NCI-H1930 (cell line): ENCODE measurements at places on chromosomes 1 and 21.

- DNase-seq, result no peak
Observed at GRCh38 chr1:172781513-172782140, 122.7 kb downstream of the FASLG start.

GRCh38 chr1:20141466-20141865 is 2.3 kb downstream of the PLA2G2F start:
- DNase-seq, result no peak

DNA sequence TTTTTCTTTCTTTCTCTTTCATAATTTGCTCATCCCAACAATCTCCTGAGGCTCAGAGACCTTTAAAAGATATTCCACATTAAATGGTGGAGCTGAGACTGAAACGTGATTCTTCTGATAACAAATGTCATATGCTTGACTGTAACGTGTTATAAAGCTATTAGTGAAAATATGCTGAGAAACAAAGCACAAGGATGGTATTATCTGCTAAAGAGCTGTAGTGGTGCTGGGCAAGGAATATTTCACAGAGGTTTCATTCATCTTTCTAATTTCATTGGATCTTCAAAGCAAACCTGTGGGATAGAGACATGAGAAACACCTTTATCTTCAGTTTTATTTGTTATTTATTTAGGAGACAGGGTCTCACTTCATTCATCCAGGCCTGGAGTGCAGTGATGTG is 98.1 kb upstream of the WLS start:
- no peak for DNase-seq

- no peak for DNase-seq
Observed at GRCh38 chr1:168792592-168793125, 63.7 kb upstream of the DPT start.

DNA sequence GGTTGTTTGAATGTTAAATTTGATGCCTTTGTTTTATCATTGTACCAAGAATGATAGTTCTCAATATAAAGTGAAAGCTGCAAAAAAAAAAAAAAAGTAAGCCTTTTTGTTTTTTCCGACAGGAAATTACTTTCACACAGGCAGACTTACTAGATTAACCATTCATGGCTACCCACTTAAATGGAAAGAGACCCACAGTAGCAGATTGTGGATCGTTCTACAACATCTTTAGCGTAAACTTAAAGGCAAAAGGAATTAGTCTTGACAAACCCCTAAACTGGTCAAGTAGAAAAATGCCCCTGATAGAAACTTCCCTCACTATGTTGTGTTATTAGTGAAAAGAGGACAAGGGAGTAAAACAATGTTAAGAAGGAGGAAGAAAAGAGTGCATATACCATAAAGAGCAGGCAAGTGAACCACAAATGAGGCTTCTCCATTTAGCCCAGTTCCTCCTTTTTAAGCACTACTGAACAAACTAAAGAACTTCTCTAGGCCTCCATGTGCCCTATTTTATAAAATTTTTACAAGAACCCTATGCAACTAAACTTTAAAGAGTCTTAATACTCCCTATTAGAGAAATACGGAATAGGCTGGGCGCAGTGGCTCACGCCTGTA is 1560.3 kb downstream of the MRPL39 start:
- no peak for DNase-seq

- DNase-seq, result no peak
Observed at GRCh38 chr1:234123867-234124266, 219.4 kb downstream of the SLC35F3 start.

DNA sequence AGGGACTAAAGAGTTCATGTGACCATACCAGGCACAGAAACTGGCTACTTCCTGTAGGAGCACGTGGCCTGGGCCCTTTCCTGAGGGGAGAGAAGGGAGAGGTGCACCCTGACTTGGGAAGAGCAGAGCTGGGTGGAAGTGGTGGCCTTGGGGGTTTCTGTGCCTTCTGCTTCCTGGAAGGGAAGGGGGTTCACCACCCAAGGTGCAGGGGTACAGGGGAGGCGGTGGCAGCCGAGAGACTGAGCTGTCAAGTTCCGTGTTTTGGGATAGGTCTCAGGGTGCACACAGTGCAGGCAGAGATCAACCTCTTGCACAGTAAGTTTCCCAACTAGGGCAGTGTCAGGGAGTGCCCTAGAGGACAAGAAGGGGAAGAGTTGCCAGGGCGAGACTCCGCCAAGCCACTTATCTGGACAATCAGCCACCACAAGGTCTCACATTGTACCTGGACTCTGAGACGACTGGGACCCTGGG is 10.1 kb downstream of the HECTD3 start:
- DNase-seq, result no peak

DNA sequence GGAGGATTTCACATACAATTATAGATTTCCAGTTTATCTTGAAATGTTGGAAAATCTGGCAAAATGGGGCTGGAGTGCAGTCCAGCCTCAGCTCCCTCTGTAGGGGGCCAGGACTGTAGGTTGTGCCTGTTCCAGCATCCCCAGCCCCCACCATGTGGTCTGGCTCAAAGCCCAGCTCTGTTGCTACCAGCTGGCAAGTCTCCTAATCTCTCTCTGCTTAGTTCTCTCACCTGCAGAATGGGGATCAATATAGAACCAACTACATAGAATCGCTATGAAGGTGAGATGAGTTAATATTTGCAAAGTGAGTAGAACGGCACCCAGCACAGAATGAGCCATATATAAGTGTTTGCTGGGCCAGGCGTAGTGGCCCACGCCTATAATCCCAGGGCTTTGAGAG is 50.0 kb upstream of the TARDBP start:
- DNase-seq, result no peak

- no peak for DNase-seq
Observed at GRCh38 chr1:161952607-161953172, 71.0 kb downstream of the OLFML2B start.

- DNase-seq, result no peak
Observed at GRCh38 chr21:34276711-34277425, 86.9 kb upstream of the KCNE2 start.

DNA sequence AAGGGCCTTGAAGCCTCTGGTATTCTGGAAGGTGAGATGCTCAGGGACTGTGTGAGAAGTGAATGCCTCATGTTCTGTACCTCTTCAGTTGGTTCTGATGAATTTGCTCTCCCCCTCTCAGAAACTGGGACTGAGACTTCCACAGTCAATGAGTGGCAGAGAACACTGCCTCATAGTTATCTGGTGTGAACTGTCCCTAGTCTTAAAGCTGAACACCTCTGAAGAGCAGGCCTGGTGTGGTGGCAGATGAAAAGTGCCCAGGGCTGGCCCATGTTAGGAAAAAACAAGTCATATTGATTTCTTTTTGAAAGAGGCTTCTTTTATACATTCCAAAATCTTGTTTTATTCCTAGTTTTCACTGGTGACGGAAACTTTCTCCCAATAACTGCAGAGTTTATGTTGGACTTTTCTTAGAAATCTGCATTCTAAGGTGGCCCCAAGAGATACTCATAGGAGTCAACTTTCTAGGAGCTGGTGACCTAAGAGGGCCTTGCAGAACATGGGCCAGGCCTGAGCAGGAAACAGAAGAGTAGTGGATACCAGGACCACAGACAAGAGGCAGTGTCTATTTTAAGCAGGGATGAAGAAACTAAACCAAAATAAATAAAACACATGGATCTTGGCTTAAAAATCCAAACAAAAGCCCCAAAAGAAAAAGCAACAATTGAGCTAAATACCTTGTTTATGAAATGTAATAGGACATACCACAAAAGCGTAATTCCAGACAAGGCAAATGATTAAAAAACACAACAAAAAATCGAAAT is 19.5 kb downstream of the DUSP10 start:
- no peak for DNase-seq

GRCh38 chr1:19460535-19461219 is 24.7 kb downstream of the CAPZB start:
- DNase-seq, result no peak

- DNase-seq, result no peak
Observed at GRCh38 chr21:42834726-42835191, 44.6 kb downstream of the WDR4 start.

DNA sequence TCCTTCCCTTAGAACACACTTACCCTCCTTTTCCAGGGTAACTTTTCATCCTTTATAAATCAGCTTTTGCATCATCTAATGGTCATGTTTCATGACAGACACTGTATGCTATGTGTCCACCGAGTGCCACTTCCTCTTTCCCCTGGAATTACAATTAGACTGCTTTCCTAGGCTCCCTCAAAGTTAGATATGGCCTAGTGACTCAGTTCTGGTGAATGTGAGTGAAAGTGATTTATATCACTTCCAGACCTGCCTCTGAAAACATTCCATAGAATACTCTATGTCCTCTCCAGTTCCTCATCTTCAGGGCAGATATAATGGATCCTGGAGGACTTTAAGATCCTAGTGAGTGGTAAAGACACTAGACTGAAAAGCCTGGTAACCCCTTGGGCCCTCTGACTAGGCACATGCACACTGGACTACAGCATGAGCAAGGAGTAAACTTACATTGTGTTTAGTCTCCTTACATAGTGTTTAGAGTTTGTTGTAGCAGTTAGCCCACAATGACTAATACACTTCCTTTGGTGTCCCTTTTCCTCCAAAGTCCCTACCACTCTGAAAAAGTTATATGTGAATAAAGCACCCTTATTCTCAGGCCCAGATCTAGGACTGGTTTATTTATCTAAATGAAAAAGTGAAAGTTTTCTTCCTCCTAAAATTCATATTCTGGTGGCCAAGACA is 59.3 kb downstream of the GPR88 start:
- DNase-seq, result no peak

- peak; percentile 63 for DNase-seq
Observed at GRCh38 chr1:107147843-107148242, 7.0 kb downstream of the NTNG1 start.

DNA sequence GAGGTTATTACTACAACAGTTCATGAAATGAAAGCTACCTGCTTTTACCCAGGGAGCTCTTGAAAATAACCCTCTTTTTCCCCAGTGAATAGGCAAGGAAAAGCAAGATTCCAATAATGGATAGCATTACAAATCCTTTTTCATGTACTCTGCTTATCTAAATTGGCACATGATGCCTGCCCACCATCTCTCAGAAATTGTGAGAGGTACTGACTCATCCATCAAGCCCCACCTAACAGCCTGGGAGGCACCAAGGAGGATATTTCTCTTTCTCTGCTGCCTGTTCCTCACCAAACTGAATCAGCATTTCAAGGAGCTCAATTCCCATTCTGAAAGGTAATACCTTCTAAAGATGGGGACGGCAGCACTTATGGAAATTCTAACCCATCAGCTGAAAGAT is 34.4 kb downstream of the PALMD start:
- DNase-seq, result no peak

DNA sequence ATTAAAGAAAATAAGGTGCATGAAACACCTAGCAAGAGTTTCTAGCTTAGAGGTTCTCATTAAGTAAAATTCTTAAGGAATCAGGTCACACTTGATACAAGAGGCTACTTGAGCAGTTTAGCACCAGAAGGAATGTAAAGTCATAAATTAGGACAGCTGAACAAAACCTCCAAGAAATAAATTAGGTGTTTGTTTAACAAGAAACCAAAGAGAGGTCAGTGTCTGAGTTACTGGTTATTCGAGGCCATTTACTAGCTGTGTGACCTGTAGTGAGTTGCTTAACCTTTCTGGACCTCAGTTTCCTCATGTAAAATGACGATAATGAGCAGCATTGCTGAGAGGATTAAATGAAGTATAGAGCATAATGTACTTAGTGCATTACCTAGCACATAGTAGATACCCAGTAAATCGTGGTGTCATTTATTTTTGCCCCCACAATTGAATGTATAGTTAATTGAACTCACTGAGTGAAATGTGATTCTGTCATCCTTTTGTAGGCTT is 908 bp upstream of the ELK4 start:
- DNase-seq, result no peak

DNA sequence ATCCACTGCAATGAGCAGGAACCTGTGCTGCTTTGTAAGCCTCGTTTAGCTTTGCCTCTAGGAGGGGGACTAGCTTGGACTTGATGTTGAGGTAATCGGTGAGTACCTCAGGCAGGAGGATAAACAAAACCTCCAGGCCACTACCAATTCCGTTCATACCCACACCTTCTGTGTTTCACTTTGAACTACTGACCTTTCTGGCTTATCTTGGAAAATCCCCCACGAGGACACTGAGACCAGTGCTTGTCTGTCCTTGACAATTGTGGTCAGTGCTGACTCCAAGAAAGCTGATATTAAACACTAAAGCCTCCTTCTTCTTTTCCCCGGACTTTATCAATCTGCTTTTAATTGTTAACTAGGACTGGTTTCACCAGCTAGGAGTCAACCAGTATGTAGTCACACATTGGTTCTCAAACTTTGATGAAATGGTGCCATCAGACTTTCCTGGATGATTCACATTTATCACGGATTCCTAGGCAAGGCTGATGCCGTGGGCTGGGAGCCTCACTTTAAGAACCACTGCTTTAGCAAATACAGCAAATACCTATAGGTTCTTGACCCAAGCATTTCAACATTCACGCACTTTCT is 52.7 kb downstream of the TGFB2 start:
- DNase-seq, result no peak

DNA sequence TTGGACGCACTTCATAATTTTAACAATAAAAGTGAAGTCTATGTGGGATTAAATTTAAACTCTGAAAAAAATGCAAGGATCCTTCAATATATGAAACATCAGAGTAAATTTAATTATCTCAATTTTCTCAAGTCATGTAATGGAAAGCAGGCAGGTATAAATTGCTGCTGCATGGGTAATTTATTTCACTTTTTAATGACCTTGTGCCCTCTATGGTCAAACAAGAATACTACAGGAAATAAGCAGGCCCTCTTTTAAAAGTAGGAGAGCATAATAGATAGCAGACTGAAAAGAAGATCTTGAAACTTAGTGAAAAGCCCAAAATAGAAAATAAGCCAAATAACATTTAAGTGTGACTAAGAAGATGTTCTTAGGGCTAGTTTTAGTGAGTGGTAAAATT is 22.9 kb downstream of the BCAS2 start:
- no peak for DNase-seq

GRCh38 chr1:151069103-151069486 is 1.5 kb upstream of the GABPB2 start:
- no peak for DNase-seq

- no peak for DNase-seq
Observed at GRCh38 chr1:13523780-13524477, 10.1 kb upstream of the LRRC38 start.

DNA sequence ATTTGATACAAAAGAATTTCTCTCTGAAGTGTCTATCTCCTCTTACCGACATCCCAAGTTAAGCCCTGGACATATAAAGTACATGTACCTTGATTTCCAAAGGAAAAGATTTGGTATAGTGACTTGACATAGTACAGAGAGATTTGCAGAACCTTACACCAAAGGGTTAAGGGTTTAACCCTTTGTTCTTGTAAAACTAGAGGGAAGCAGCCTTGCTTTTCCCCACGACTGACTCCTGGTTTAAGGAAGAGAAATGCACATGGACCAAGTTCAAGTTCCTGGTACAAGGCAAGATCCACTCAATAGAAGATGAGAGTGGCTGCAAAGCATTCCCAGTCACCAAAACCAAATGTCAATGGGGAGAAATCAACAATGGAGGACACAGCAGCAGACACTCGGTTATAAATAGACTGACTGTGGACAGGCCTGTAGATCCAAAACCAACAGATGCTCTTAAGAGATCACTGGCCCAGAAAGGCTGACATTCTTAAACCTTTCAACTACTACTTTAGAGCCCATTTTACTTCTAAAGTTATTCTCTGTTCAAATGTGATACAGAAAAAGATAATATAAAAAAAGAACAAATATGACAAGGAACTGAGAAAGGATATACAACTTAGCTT is 69.4 kb downstream of the PUM1 start:
- DNase-seq, result no peak

- no peak for DNase-seq
Observed at GRCh38 chr1:1678581-1679380, 13.8 kb downstream of the SLC35E2B start.
